Skin of body (tissue), 3 donors: ENCODE measurements at places on chromosomes 6 and 20. TPM values are rescaled to one million over a fixed set of nuclear protein-coding genes. Genes with fewer than 3 reads are reported as not detected.

Gene CGA
- 32.0 TPM for total RNA-seq

Gene SRSF12
- total RNA-seq = 3.8 TPM

- DNase-seq = no peak
Observed at GRCh38 chr20:38173237-38174156, 8.4 kb upstream of the TGM2 start.

Gene VSX1
- total RNA-seq = 0.10 TPM

Gene LTB
- 1.6 TPM for total RNA-seq

Gene EPPIN
- total RNA-seq = not detected

DNA sequence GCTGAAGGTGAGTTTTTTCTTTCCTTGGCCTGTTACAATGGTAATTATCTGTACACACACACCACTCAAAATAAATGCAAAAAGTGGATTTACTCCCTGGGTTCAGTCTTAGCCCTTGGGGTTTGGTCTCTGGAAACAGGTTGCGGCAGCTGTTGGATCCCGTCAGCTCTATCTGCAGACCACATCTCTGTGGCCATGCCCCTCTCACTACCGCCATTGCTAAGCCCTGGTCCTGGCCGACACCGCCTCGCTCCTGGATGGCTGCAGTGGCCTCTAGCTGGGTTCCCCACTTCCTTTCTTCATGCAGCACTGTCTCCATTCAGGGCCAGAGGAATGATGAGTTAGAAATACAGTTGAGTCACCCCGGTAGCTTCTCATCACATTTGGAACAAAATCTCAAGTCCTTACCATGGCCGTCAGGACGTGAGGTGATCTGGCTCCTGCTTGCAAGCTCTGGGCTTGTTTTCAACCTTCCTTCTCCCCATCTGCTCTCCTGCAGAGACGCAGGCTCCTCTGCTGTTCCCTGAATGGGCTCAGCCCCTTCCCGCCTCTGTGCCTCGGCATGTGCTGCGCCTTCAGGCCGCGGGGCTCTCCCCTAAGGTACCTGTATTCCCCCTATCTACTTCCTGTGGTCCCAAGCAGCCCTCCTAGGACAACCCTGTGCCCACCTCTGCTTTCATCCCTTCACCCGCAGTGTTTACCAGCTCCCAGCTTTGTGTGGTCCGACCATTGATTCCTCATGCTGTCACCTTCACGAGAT, 38.0 kb downstream of the EFCAB8 start:
- no peak for DNase-seq

DNA sequence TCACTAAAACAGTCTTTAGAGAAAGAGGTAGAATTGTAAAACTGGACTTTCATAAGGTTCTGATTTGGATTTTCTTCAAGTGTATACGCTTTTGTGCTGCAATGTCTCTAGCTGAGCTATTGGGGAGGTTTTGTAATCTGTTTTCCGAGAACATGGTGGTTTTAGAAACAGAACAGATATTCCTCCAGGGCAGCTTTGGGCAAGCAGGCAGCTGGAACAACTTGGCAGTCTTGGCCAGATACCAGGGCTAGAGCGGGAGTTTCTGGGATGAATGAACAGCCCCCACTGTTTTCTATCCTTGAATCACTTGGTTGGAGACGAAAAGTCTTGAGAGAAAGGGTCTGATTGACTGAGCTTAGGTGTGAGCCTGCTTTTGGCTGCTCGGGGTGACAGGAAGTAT, 17.1 kb upstream of the ARMC2 start:
- no peak for DNase-seq

- DNase-seq = no peak
Observed at GRCh38 chr20:23782366-23782983, 31.7 kb upstream of the CST1 start.

- DNase-seq = no peak
Observed at GRCh38 chr6:16420337-16420714, 181.9 kb downstream of the GMPR start.

- no peak for DNase-seq
Observed at GRCh38 chr6:111653979-111654378, 48.3 kb upstream of the TRAF3IP2 start.

- DNase-seq = no peak
Observed at GRCh38 chr6:14072084-14072483, 45.5 kb upstream of the CD83 start.

GRCh38 chr6:11021714-11022113, 22.4 kb downstream of the ELOVL2 start:
- DNase-seq = no peak

Gene RIMS1
- 1.8 TPM for total RNA-seq

DNA sequence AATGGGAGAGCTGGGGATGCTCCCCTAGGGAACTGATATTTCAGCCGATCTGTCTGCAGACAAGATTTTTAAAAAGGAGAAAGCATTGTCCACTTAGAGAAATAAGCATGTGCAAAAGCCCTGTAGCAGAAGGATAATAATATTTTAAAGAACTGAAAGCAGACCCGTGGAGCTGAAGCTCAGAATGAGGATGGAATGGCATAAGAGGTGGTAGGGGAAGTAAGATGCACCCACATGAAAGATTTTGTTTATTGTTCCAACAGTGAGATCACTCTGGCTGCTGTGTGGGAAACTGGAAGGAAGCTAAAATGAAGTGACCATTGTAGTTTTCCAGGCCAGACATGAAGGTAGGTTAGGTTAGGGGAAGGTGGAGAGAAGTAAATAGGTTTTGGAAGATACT, 266.4 kb upstream of the PRDM1 start:
- no peak for DNase-seq

Gene FOXS1
- 1.4 TPM for total RNA-seq

DNA sequence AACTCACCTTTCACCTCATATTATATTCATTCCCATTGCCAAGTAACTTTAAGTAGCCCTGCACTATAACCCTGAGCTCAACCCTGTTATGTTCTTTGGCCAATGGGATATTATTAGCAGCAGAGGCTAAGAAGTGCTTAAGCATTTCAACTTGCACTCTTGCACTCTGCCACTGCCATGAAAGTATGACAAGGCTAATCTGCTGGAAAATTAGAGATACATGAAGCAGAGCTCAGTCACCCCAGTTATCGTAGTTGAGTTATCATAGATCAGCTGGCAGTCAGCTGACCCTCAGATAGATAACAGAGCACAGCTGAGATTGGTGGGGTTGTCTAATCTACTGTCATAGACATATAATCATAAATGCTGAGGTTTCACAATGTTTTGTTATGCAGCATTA, 209.4 kb upstream of the RUNX2 start:
- no peak for DNase-seq

Gene ZSCAN23
- 5.1 TPM for total RNA-seq
